ENCODE measurements at places on chromosomes 3 and 15.

DNA sequence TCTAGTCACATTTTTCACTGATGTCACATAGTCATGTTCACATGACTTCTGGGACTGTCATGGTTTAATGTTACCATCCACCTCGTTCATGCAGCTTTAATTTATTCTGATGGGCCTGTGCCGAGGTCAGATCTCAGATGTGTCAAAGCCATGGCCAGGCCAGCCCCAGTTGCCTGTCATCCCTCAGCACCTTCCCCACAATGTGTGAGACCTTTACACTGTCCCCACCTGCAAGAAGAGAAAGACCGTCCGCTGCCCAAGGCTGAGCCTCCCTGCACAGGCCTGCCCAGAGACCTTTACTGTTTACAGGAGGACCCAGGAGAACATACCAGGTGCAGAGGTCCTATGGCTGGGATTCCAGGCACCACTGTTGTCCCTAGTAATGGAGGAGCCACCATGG lies 12.8 kb upstream of the KLF15 start:
- no peak for DNase-seq

DNA sequence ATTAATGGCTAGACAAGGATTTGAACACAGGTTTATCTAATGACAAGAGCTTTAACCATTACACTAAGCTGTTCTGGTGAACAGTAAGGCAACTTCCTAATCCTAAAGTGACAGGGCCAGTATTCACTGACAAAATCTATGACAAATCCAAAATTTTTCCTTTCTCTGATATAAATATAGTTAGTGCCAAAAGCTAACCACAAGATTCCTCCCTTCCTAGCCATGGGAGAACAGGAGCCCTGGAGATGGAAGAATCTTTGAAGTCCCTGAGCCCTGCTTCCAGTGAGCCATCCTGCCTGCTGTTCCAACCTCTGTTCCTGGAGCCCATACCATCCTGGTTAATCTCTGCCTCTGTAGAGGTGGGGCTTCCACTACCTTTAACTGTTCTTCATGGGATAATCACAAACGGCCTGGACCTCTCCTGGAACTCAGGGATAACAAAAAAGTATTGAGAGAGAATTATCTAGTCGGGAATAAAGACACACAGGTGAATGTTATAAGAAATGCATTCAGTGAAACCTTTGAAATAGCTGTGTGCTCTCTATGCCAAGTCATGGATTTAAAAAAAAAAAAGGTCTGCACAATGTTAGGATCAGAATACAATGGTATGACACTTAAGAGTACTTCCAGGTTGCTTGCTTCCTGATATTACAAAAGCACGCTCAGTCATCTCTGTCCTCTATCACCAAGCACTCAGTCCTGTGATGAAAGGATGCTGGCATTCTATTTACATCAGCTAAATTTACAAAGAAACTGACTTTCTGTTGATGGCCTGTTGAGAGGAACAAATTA lies 235.8 kb downstream of the SUCLG2 start:
- DNase-seq, result no peak

GRCh38 chr3:49500732-49501609 lies 30.9 kb downstream of the DAG1 start:
- DNase-seq, result no peak

DNA sequence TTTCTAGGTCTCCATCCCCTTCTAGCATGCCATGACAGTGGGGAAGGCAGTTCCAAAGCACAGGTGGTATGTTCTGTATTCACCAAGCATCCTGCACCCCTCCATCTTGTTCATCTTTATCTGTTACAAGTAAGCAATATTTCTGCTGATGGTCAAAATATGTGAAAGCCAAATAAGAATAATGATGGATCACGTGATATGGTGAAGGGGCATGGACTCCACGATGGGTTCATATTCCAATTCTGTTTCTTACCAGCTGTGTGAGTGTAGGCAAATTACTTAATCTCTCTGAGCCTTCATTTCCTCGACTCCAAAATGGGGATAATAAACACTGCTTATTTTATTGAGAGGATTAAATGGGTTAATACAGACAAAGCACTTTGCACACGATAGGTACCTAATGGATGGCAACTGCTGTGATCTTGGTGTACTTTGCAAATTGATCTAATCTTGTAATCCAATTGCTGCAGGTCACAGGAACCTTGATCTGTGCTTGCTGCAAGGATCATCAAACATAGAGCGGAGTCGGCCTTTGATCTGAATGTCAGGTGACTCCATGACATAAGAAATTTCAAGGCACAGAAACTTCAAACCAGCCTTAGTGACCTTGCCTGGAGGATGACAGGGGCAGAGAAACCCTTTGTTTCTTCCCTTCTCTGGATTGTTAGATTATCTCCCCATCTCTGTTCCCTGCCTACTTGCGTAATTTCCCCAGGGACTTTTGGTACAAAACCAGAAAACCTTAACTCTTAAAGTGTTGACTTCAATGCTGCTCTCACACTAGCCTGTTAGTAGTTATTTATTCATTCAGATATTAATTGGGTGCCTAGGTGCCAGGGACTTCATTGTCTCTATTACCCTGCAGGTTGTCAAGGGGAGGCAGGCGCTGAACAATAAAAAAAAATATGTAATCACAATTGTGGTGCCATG lies 25.8 kb downstream of the SIAH2 start:
- DNase-seq, result no peak

GRCh38 chr3:71254281-71255057 lies 329.1 kb downstream of the FOXP1 start:
- DNase-seq, result no peak

GRCh38 chr3:136547293-136547692 lies 204.9 kb downstream of the STAG1 start:
- no peak for DNase-seq

DNA sequence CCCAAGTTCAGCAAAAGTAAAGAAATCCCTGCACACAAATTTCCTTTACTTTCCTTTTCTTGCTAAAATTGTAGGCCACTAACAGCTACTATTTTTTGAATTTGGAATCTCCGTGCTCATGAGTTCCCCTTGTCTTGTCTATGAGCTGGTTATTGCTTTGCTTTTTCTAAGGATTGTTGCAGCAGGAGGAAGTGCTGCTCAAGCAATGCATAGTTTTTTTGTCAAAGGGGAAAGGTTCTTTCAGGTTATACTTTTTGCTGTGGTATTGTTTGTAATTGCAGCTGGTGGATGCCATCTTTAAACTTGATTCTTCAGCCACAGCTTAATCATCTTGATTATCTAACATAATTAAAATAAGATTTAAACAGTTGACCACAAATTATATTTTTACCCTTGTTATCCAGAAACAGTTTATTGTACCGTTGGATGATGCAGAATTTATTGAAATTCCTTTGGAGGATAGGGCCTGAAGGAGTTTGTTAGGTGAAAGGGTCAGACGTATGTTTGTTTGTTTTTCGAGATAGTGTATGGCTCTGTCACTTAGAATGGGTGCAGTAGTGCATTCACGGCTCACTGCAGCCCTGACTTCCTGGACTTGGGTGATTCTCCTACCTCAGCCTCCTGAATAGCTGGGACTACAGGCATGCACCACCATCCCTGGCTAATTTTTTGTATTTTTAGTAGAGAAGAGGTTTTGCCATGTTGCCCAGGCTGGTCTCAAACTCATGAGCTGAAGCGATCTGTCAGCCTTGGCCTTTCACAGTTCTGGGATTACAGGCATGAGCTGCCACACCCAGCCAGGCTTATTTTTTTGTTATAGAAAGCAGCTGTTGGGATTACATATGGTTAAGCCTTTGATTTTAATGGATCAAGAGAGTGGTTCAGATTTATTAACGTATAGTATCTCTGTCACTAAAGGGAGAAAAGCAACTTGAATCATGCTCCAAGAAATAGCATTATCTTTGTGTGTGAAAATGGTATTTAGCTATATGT lies 11.7 kb downstream of the MGA start:
- DNase-seq, result no peak

- no peak for DNase-seq
Measured at GRCh38 chr15:85597155-85597815, 197.4 kb downstream of the KLHL25 start.

DNA sequence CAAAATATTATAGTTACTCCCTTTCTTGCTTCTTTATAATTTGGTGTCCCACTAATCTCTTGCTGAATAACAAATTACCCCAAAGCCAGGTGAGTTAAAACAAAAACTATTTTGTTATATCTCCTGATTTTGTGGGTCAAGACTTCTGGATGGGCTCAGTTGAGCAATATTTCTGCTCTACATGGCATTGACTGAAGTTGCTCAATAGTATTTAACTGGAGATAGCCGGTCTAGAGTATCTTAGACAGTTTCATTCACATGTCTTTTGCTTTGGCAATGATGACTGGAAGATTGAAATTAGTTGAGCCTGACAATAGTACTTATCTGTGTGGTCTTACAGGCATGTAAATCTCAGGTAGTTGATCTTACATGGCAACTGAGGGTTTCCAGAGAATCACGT lies 51.0 kb upstream of the TP63 start:
- no peak for DNase-seq

- no peak for DNase-seq
Measured at GRCh38 chr3:188183452-188183851, 29.5 kb downstream of the LPP start.

GRCh38 chr3:59245300-59245858 lies 195.6 kb upstream of the CFAP20DC start:
- DNase-seq, result no peak

GRCh38 chr15:67010898-67011616 lies 54.3 kb upstream of the SMAD3 start:
- no peak for DNase-seq

GRCh38 chr3:55163421-55163820 lies 235.6 kb upstream of the LRTM1 start:
- DNase-seq, result no peak

DNA sequence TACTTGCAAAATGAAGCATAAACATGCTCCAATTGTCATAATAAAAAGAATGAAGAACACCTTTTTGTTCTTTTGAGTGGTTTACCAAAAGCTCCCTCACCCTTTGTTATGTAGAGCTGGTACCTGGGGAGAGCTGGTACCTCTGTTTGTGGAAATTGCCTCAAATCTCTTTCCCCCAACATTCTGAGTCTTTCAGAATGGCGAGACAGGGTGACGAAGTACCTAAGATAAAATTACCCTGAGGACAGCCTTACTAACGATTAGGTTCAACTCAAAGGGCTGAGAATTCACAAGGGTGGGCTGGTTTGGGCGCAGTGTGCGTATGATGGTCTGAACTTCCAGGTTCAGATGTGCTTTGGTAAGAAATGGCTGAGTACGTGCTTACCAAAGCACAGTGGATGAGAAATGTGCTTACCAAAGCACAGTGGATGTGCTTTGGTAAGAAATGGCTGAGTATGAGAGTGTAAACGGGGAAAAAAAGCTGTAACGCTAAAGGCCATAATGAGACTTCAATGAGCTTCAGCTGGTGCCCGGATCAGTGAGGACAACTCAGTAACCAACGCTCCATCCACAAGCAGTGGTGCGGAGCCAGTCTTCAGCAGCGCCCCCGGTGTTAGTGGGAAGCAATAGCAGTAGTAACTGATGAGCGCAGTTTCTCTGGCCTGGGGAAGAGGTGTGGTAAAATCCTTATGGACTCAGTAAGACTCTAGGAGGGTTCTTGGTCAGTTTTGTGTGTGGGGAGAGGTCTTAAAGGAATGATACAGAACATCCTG lies 72.3 kb upstream of the LRIG1 start:
- DNase-seq, result no peak

DNA sequence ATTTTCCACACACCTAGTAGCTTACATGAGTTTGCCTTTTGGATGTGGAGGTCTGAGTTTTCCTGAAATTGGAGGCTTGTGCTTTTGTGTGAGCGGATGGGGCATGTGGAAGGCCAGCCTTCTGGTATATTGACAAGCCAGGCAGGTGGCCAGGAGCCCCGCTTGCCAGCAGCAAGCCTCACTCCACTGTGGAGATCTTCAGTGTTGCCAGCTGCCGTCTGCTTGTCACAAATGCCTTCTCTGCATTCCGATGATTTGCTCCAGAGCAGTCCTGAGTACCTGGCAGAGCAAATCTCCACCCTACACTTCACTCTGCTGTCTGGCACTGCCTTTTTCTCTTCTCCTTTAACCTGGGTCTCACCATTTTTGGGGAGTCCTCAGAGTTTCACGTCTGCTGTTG lies 29.1 kb upstream of the CHST2 start:
- no peak for DNase-seq

- DNase-seq, result no peak
Measured at GRCh38 chr15:70375586-70375985, 277.9 kb upstream of the TLE3 start.

GRCh38 chr3:64505419-64505818 lies 182.4 kb downstream of the ADAMTS9 start:
- DNase-seq, result no peak

DNA sequence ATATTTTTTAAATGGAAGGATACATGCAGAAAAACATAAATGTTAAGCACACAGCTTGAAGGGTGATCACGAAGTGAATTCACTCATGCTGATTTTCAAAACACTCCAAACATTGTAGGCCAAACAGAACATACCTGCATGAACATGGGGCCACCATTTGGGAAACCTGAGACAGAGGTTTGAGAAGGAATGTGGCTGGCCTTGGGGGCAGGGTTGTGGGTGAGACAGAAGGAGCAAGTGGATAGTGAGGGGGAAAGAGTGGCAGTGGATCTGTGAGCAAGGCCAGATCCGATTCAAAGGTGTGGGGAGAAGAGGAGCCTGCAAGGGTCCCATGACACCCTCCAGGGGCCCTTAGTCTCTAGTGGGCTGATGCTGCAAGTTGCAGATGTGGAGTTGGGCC lies 94.9 kb downstream of the HMG20A start:
- DNase-seq, result no peak

GRCh38 chr3:115576325-115576875 lies 46.9 kb upstream of the GAP43 start:
- DNase-seq, result no peak

DNA sequence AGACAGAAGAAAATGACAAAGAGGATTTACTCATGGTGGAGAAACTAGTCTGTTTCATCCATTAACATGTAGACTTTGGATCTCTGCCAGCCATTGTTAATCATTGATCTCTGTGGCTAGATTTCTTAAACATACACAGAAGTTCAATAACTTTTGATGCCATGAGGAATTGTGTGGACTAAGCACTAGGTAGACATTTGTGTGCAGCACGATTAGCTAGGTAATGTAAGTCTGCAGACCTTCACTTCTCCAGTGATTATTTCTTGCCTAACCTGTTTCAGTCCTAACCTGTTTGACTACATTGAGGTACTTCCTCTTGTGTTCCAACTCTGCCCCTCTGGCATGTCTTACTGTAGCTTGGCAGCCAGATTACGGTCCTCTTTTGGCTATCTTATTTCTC lies 928.5 kb upstream of the ROBO1 start:
- no peak for DNase-seq

GRCh38 chr15:46126581-46126980 lies 491.8 kb downstream of the SQOR start:
- no peak for DNase-seq

GRCh38 chr3:20904671-20905070 lies 718.7 kb upstream of the SGO1 start:
- no peak for DNase-seq

GRCh38 chr3:183400352-183400751 lies 28.1 kb downstream of the MCF2L2 start:
- DNase-seq, result no peak

- DNase-seq, result no peak
Measured at GRCh38 chr15:28047277-28047676, 51.8 kb downstream of the OCA2 start.

GRCh38 chr3:81406318-81406717 lies 355.1 kb downstream of the GBE1 start:
- no peak for DNase-seq

Data from activated CD4-positive, alpha-beta T cell treated with anti-CD3 and anti-CD28 coated beads for 4 hours (primary cell).